ENCODE measurements at places on chromosomes 2 and 18. TPM values are rescaled to one million over a fixed set of nuclear protein-coding genes. Genes with fewer than 3 reads are reported as not detected.

DNA sequence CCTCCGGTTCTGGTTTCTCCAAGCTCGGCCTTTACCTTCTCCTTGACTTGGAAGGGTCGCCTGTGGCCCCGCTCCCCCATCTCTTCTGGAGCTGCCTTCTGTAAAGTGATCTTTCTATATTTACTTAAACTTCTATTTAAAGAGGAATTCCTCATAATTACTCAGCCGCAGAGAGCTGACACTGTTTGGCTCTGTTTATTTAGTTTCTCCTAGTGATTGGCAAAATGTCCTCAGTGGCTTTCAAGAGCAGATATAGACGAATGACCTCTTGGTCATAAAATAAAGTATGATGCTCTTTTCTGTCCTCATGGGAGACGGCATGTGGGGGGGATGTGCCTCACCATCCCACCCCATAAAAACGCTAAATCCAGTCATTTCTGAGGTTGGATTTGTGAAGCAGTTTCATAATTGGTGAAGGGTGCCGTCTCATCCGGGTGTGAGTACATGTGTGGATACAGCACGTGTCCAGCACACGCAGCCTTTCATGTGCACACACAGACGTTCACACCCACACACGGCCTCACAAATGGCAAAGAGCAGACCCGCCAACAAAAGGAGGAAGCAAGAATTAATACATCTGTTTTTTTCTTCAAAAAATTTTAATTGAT lies 43.4 kb upstream of the SMAD7 start:
- H3K36me3 ChIP-seq, result no peaks in the 10 kb centered on the region
- H3K27ac ChIP-seq, result peak overlapping the region; percentile 95
- H3K27me3 ChIP-seq, result no peaks in the 10 kb centered on the region
- no peak overlapping the region for H3K4me3 ChIP-seq
- no peak for DNase-seq
- peaks cover 85% of the 10 kb centered on the region for H3K4me1 ChIP-seq

DNA sequence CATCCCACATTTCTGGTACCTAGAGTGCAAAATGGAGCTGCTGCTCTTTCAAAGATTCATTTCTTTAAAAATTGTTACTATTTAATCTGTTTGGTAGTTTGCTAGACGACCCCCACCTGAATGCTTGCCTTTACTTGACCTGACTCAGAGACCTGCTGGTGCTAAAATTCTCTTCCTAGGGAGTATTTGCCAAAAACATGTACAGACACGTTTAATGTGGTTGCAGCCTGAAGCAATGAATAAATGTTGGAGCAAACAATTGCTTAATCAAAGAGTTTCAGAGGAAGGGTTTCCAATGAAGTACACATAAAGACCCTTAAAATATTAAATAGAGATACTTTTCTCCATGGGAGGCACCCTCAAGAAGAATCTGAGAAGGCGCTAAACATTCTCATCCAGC lies 734.4 kb downstream of the CBLN2 start:
- H3K27me3 ChIP-seq, result no peaks in the 10 kb centered on the region
- DNase-seq, result no peak
- H3K4me3 ChIP-seq, result no peak overlapping the region
- H3K27ac ChIP-seq, result no peak overlapping the region
- H3K36me3 ChIP-seq, result no peaks in the 10 kb centered on the region
- no peaks in the 10 kb centered on the region for H3K4me1 ChIP-seq

DNA sequence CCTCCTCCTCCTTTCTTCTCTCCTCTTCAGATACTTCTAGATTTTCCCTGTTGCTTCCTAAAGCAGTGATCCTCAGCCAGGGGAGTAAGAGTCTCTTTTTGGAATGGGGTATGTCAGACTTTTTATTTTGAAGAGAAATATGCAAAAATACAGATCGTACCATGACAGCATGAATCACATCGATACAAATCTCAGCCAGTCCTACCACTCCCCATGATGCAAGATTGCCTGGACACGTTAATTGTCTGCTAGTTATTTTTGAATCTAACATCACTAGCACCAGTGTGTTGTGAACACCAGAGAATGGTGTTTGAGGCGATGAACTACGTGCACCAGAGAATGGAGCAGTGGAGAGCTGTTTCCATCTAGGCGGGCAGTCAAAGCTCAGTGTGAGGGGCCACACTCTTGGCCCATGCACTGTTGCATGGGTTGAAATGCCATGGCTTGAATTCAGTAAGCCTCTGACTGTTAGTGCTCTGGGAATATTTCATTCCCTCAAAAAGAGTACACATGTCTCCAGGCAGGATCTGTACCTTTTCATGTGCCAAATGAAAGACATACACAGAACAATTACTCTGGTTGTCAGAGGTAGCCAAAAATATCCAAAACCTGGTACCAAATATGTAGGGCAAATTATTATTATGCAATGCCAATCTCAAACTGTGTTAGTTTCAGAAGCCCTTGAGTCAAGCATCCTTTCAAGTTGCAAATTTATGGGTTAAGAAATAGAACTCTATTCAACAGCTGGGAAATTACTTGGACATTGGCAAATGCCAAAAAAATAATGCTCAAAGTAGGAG lies 46.3 kb upstream of the RALBP1 start:
- H3K4me1 ChIP-seq, result peaks cover 12% of the 10 kb centered on the region
- peak; percentile 42 for DNase-seq
- H3K27me3 ChIP-seq, result no peaks in the 10 kb centered on the region
- no peaks in the 10 kb centered on the region for H3K36me3 ChIP-seq
- H3K27ac ChIP-seq, result no peak overlapping the region

GRCh38 chr18:77482190-77483085 lies 232.8 kb downstream of the GALR1 start:
- H3K4me1 ChIP-seq, result no peaks in the 10 kb centered on the region
- no peaks in the 10 kb centered on the region for H3K36me3 ChIP-seq
- DNase-seq, result no peak
- no peak overlapping the region for H3K27ac ChIP-seq

DNA sequence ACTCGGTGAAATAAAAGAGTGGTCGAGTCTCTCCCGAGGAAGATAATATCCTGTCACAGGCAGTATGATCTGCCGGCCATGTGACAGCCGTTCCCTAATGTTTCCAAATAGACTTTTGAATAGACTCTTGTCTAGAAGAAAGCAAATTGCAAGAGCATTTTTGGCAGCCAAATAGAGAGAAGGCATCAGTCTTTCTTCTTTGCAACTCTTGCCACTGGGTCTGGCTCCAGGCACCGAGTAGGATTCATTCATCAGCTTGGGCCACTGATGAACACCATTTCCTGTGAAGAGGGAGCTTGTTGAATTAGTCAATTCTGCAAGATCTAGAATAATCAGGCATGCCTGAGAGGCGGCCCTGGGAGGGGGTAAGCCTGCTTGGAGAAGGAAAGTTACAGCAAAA lies 165.6 kb downstream of the KLHL29 start:
- DNase-seq, result no peak
- H3K4me1 ChIP-seq, result peaks cover 48% of the 10 kb centered on the region
- H3K36me3 ChIP-seq, result peaks cover 2% of the 10 kb centered on the region
- H3K27ac ChIP-seq, result no peak overlapping the region
- peaks cover 5% of the 10 kb centered on the region for H3K27me3 ChIP-seq

DNA sequence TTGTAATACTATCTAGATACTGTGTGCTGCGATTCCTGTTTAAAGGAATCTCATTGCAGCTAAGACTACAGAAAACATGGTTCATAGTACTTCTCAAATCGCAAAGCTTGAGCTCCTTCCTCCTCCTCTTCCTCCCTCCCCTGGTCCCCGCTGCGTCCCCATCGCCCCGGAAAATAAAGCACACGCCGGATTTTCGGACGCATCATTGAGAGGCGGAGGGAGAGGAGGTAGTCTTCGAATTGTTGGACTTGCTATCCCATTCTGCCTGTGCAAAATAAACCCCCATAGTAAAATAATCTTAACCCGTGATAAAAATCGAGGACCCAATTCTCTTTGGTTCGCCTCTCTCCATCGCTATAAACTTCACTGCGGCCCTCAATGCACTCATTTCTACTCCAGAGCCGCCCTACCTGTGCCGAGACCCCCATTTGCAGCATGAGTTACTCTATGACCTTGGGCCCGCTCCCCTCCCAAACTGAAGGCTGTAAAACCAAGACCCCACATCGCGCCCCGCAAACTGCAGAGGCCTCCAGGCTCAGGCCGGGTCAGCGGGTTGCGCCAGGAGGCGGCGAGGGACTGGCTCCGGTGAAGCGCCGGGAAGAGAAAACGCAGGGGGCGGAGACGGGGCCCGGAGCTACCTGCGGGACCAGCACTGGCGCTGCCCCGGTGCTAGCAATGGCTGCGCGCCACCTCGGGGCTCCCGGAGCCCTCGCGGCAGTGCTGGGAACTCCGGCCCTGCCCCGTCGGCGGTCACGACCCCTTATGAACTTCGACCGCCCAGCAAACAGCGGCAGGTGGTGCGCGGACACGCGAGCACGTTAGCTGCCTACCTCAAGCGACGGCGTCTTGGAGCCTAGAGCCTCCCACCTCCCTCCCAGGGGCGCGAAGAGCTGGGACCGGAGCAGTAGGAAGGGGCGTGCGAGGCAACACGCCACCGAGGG lies 649 bp downstream of the ESCO1 start:
- H3K4me3 ChIP-seq, result peak overlapping the region; percentile 96
- no peaks in the 10 kb centered on the region for H3K36me3 ChIP-seq
- peaks cover 27% of the 10 kb centered on the region for H3K4me1 ChIP-seq
- no peaks in the 10 kb centered on the region for H3K27me3 ChIP-seq
- peak overlapping the region; percentile 98 for H3K27ac ChIP-seq

- no peaks in the 10 kb centered on the region for H3K27me3 ChIP-seq
- no peak overlapping the region for H3K4me3 ChIP-seq
- peaks cover 30% of the 10 kb centered on the region for H3K36me3 ChIP-seq
- peaks cover 81% of the 10 kb centered on the region for H3K4me1 ChIP-seq
Measured at GRCh38 chr2:144479659-144480058, 40.3 kb downstream of the ZEB2 start.

DNA sequence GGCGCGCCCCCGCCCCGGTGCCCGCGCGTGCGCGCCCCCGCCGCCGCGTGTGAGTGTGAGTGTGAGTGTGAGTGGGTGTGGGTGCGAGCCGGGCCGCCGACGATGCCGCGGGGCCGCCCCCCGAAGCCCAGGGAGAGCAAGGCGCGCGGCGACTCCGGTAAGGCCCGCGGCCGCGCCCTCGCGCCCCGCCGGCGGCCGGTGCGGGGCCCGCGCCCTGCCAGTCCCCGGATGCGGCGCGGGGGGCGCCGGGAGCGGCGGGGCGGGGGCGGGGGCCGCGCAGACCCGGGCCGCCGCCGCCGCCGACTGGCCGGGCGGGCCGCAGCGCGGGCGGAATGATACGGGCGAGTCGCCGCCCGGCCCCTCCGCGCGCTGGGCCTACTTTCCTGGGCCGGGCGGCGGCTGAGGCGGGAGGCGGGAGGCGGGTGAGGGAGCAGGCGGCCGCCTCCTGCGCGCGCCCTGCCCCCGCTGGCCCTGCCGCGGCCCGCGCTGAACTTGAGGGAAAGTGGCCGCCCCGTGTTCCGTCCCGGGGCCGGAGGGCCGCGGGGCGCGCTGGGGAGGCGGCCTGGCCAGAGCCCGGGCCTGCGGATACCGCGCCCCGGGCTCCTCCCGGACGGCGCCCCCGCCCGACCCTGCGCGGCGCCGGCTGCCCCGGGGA lies at the start of gene ZNF236:
TSS of gene ZNF236 (plus strand) at position 52 of the 655 bp plus-strand sequence. CDS start at position 103, 51 bp downstream.
- peak; percentile 89 for DNase-seq
- no peaks in the 10 kb centered on the region for H3K36me3 ChIP-seq
- H3K4me1 ChIP-seq, result peaks cover 47% of the 10 kb centered on the region
- no peaks in the 10 kb centered on the region for H3K27me3 ChIP-seq

DNA sequence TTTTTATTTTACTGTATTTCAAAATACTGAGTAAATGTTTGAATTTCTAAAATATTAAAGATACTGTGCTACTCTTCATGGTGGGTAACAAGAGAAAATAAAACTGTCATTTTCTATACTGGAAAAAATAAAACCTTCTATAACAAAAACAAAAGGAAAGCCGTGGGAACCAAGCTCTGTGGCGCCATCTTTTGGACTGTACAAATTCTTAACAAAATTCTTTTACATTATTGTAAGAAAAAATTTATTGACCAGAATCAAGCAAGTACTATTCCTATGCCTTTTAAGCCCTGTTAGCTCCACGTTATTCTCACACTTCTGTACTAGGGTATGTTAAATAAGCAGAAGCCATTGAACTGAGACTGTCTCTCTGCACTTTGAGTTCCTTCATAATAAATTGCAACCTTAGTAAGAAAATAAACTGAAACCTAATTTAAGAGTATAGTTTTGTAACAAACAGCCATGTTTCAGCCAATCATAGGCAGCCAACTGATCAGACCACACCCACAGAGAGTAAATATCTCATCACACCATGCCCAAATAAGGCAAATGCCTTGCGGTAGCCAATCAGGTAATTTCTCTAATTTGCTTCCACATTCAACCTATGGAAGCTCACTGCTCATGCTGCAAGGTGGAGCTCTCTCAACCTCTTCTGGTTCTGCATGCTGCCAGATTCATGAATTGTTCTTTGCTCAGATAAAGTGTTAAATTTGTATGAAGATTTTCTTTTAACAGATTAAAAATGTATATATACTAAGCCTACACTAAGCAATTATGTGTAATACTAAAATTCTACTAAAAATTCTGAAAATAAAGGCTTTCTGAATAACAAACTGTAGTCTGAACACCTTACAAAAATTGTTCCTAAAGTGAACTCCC lies 42.2 kb downstream of the HIBCH start:
- H3K4me3 ChIP-seq, result no peak overlapping the region
- H3K36me3 ChIP-seq, result peaks cover 35% of the 10 kb centered on the region
- H3K27ac ChIP-seq, result no peak overlapping the region
- H3K4me1 ChIP-seq, result peaks cover 3% of the 10 kb centered on the region

- H3K36me3 ChIP-seq, result no peaks in the 10 kb centered on the region
- peaks cover 33% of the 10 kb centered on the region for H3K4me1 ChIP-seq
- H3K27ac ChIP-seq, result peak overlapping the region; percentile 48
- no peak for DNase-seq
- H3K27me3 ChIP-seq, result peaks cover 10% of the 10 kb centered on the region
- H3K4me3 ChIP-seq, result peak overlapping the region; percentile 71
Measured at GRCh38 chr2:38528008-38528442, 74.7 kb downstream of the HNRNPLL start.

DNA sequence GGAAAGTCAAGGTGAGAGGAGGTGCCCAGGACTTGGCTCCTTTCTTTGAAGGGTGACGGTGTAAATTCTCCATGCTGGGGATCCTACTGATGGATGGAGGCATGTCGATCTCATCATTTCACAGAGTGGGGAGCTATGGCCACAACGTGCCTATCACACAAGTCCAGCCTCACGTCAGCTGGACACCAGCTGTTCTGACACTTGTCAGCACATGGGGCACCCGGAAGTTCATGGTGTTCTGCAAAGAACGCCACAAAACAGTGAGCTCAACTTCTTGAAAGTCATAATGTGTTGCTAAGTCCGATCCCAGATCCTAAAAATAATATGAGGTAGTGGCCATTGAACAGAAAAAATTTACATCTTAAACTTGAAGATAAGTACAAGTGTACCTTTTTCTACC lies 12.3 kb downstream of the PAX8 start:
- H3K36me3 ChIP-seq, result peaks cover 4% of the 10 kb centered on the region
- H3K4me3 ChIP-seq, result no peak overlapping the region
- H3K4me1 ChIP-seq, result no peaks in the 10 kb centered on the region
- no peak for DNase-seq

The CNTNAP5 gene
- total RNA-seq, result not detected

The CREG2 gene
- total RNA-seq, result not detected

The AFF3 gene
- 239 TPM for total RNA-seq

The SLC9A2 gene
- total RNA-seq, result not detected

The CCL20 gene
- total RNA-seq, result not detected

The PIEZO2 gene
- 139 TPM for total RNA-seq

The SERPINB7 gene
- total RNA-seq, result not detected

The FECH gene
- total RNA-seq, result 31.8 TPM

The NAT8 gene
- not detected for total RNA-seq

Measured in osteocyte (in vitro differentiated cells).